ENCODE measurements at places on chromosomes 6 and 20. TPM values are rescaled to one million over a fixed set of nuclear protein-coding genes. Genes with fewer than 3 reads are reported as not detected.

GRCh38 chr20:33561692-33562601 lies 72.1 kb downstream of the CBFA2T2 start:
- DNase-seq: no peak

DNA sequence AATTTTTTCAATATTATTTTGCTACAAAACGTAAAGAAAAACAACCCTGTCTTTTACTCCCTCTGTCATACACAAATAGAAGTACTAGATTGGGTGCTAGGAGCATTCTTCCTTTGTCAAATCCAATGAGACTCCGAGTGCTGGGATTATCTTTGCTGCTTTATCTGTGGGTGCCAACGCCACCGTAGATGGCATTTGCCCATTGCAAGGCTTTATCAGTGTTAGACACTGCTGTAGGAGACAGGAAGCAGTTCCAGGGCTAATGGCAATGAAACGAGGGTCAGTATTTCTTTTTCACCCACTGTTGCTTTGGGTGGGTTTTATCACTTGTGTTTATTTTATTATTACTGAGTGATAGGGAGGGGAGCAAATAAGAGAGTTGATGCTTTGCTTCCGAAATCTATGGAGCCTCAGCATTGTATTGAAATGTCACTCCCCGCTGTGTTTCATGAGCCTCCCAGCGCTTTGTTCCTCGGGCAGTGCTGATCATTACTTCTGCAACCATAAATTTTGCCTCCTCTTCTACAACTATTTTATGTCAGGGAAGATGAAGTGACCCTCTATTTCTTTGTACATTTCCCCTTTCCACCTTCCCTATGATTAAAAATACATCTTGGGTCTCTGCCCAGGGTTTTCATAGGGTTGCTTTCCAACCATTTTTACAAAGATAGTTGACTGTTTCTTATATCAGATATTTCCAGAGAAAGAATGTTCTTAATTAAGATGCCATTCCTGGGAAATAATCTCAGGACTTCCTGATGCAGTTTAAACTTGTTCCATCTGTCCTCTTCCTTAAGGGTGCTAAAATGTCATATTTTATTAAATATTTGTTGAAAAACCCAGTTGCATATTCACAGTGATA lies 86.7 kb upstream of the LAMP5 start:
- no peak for DNase-seq

DNA sequence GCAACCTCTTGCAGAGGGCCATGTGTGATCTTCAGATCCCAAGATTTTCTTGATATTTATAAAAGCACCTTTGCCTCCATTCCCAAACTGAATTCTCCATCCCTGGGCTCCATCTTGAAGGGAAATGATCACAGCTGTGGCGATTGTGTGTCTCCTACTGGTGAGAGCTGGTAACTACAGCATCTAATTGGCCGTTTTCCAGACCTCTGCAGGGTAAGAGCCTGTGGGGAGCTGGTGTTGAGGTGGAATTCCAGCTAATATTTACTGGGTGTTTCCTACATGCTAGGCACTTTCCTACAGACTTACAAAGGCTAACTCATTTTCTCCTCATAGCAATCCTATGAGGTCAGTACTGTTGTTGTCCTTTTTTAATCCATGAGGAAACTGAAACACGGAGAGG lies 59.2 kb upstream of the FNDC1 start:
- DNase-seq: peak; percentile 49

- peak; percentile 27 for DNase-seq
Observed at GRCh38 chr6:116969211-116969863, 92.3 kb downstream of the RFX6 start.

Gene GSTA2
- not detected for total RNA-seq
